Left lung (tissue), 14 donors: ENCODE measurements at places on chromosomes 3 and 15. TPM values are rescaled to one million over a fixed set of nuclear protein-coding genes. Genes with fewer than 3 reads are reported as not detected.

Gene SLC9C1
- total RNA-seq, result not detected

Gene DLL4
- total RNA-seq, result 10.4 TPM

Gene CCR4
- 1.2 TPM for total RNA-seq

Gene LDHAL6B
- not detected for total RNA-seq

Gene CCR3
- total RNA-seq, result not detected

Gene SMCO1
- not detected for total RNA-seq

Gene PTH1R
- 22.8 TPM for total RNA-seq

Gene TAGLN3
- total RNA-seq, result not detected

Gene KLHL6
- 21.6 TPM for total RNA-seq

Gene ABHD17C
- total RNA-seq, result 32.2 TPM

Gene CCDC39
- not detected for total RNA-seq

Gene IL1RAP
- total RNA-seq, result 32.5 TPM

Gene MRPL3
- 76.5 TPM for total RNA-seq

Gene TRAT1
- total RNA-seq, result 1.4 TPM

Gene UTS2B
- 0.41 TPM for total RNA-seq

Gene SYNPR
- not detected for total RNA-seq

Gene MITF
- total RNA-seq, result 24.3 TPM

Gene DCP1A
- total RNA-seq, result 22.2 TPM

Gene P2RY13
- 2.2 TPM for total RNA-seq

Gene CD96
- 5.3 TPM for total RNA-seq

Gene GNAT1
- not detected for total RNA-seq

Gene TEX55
- not detected for total RNA-seq

Gene PLSCR5
- total RNA-seq, result not detected

Gene C2CD4A
- total RNA-seq, result 0.79 TPM

Gene TMEM43
- total RNA-seq, result 82.3 TPM

Gene CDCP1
- 31.4 TPM for total RNA-seq

Gene STAC
- total RNA-seq, result 14.3 TPM

Gene ZNF80
- 0.16 TPM for total RNA-seq

Gene PRRT3
- total RNA-seq, result 2.5 TPM

Gene APPL1
- total RNA-seq, result 35.8 TPM
